ENCODE measurements at places on chromosomes 1 and 21.

DNA sequence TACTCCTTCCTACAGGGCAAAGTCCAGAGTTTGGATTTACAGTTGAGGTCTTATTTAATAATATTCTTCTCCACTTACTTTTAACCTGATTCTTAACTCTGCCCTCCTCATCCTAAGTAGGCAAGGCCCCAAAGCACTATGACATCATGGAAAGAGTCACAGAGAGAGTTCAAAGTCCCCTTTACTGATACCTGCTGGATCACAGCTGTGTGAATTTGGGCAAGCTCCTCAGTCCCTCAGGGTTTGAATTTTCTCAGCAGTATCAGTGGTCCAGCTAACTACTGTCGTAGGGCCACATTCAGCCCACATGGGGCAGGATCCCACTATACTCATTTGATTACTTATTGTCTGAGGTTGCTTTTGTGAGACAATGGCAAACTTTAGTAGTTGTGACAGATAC, 16.0 kb downstream of the TYW3 start:
- DNase-seq = no peak

DNA sequence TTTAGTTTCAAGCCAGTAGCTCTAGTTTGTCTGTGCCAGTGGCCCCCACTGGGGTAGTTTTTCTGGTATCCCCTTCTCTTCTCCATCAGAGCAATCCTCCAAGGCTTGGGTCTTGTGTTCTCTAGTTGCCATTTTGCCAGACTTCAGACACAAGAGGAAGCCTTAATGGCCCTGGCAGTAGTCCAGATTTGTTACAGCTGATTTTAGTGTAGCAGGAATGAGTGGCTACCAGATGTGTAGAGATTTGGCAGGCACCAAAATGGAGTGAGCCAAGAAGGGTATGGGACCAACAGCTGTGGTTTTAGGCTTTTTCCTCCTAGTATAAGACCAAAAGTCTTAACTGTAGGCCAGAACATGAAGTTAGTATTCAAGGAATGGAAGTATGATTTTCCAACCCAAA, 56.8 kb downstream of the ACP6 start:
- no peak for DNase-seq

- DNase-seq = no peak
Measured at GRCh38 chr1:203507759-203508158, 13.8 kb downstream of the OPTC start.

- no peak for DNase-seq
Measured at GRCh38 chr21:46594276-46594675, 10.6 kb downstream of the S100B start.

DNA sequence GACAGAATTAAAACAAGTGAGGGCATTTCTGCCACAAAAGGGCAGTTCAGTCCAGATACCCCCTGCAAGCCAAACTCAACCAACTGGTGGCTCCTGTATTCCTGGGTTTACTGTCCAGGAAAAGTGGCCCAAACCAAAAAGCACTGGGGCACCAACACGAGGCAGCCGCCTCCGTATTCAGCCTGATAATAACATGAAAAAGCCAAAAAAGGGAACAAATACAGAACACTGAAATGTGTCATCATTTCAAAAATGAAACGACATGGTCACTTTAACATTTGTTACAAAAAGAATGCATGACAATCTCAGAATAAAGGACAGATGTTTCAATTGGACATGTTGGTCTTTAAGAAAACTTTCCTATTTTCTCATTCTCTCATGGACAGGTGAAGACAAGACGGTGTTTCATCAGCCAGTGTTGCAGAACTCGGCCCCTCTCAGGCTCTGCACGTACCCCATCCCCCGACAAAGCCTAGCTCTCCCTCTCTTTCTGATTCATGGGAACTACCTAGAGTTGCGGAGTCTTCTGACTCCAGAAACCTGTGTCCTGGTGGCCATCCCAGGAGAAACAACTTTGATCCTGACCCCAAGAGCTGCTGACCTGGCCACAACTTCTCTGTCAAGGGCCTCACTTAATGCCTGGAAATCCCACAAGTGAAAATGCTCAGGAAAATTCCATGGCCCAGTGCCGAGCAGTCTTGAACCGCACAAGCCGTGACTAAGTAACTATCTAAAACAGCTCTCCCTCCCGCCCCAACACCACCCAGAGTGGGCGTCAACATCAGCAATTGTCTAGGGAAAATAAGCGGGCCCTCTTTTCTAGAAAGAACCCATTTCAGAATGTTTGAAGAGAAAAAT, 27.1 kb downstream of the ZBTB17 start:
- no peak for DNase-seq

DNA sequence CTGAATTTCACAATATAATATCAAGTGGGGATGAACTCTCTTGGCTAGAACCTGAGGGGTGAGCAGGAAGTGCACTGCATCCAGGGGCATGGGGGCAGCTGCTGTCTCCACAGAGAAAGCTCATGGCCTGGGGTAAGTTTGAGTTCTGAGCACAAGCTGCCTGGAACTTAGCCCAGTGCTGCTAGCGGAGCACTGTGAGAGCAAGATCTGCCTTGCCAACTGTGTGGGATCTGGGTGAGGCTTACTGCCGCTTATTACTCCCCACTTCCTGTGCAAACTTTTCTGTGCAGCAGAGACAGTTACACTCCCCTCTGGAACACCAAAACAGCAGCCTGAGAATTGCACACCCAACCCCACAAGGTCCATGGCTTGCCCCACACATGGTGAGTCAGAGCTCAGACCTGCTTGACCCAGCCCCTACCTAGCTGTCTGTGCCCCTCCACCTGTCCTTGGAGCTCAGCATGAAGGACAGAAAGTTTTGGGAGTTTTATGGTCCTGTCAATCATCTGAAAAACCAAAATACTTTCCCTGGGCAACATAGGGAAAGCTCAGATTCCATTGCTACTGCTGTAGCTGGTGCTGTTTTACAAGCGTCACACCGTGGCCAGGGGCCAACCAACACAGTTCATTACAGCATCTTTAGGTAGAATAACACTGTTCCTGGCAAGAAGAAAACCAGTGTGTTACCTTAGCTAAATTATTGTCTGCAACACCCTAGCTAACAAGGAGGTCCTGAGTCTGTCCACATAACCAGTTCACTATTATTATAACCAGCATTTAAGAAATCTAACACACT, 762.1 kb upstream of the NEGR1 start:
- DNase-seq = no peak

- DNase-seq = no peak
Measured at GRCh38 chr1:205237526-205238484, 10.1 kb downstream of the TMCC2 start.

GRCh38 chr1:37807220-37807554, 403 bp upstream of the C1orf122 start:
- DNase-seq = no peak

DNA sequence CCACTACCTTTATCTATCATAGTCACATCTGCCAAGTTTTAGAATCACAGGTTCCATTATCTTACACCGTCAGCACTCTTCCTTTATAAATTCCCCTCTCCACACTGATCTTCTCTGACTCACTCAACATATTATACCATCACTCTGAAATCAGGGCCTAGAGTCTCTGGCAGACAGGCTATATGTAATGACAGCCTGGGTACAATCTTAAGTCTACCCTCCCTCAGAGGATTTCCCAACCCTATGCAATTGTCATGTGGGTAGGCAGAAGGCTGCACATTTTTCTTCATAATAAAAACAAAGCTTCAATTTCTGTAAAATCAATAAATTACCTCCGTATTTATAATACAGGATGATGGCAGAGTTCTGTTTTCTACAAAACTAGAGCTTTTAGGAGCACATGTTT, 138.0 kb downstream of the RERE start:
- no peak for DNase-seq

DNA sequence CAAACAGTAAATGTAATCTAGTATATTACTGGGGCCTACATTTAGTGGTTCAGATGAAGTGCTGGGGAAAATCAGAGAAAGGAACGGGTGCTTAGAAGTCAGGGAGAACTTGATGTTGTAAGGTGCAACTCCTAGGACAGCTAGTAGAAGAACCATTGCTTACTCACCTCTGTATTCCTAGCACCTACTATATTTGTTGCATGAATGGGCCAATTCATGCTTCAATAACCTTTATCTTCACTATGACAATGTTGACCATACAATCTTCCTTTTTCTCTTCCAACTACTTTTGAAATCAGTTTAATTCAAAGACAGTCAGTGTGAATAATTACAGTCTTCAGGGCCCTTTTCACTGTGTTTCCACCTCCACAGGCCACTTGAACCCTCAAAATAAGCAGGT, 125.0 kb upstream of the DMRTA2 start:
- DNase-seq = no peak

Data from CD4-positive, alpha-beta T cell treated with Interleukin-6 at 100 ng/mL for 8 hours (primary cell).